ENCODE measurements at places on chromosomes 6 and 20. TPM values are rescaled to one million over a fixed set of nuclear protein-coding genes. Genes with fewer than 3 reads are reported as not detected.

DNA sequence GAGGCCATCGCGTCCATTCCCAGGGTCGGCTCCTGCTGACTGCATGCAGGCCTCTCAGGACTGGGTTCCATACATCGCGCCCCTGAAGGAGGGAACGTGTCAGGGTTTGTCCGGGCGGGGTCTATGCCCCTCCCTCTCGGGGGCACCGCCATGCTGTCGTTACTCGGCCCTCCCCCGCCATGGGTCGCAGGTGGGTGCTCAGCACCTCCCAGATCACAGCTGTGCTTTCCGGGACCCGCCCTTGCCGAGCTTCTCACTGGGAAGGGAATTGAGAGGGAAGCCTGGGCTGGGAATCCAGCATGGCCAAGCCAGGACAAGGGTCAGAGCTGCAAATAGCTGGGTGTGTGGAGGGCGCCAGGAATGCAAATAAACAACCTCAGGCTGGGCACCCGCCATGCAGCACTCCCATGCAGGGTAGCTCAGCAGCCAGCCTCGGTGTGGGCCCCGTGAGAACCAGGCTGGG is at the start of gene FRMD1:
Gene FRMD1, minus strand, starts transcription at position 270 of the 463 bp plus-strand sequence. Its CDS starts 118 bp downstream, at position 152.
- no peaks in the 10 kb centered on the region for H3K27me3 ChIP-seq
- no peaks in the 10 kb centered on the region for H3K4me1 ChIP-seq
- no peak within 1 kb of the TSS for H3K27ac ChIP-seq
- no peaks in the 10 kb centered on the region for H3K36me3 ChIP-seq
- H3K4me3 ChIP-seq, result no peak within 1 kb of the TSS
- no peak for DNase-seq

DNA sequence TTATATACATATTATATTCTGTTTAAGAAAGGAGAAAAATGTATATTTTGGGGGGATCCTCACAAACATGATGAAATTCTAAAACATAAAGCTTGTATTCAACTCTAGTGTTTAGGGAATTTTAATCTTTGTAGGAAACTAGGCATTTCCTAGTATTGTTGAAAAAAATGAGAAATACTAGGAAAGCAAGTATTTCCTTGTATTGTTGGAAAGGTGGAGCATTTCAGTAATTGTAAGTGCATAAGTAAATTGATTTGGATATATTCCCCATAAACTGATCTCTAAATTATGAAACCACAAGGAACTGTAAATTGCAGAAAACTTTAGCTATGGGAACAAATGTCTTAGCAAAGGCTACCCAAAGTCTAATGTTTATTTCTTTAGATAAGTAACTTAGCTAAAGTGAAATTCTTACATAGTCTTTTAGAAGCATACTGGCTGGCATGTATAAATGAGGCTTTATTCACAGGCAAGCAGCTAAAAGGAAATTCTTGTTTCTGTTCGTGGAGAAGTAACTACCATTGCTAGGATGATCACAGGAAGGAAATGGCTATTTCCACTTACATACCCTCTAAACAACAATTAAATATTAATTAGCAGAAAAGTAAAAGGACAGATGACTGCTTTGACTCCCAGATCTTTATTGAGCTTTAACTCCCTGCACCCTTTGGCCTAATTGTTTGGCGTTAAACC is 19.9 kb upstream of the NRN1 start:
- H3K4me3 ChIP-seq, result no peak overlapping the region
- no peaks in the 10 kb centered on the region for H3K4me1 ChIP-seq
- no peak for DNase-seq
- H3K27me3 ChIP-seq, result no peaks in the 10 kb centered on the region
- H3K27ac ChIP-seq, result no peak overlapping the region

The FAXC gene
- total RNA-seq, result not detected

DNA sequence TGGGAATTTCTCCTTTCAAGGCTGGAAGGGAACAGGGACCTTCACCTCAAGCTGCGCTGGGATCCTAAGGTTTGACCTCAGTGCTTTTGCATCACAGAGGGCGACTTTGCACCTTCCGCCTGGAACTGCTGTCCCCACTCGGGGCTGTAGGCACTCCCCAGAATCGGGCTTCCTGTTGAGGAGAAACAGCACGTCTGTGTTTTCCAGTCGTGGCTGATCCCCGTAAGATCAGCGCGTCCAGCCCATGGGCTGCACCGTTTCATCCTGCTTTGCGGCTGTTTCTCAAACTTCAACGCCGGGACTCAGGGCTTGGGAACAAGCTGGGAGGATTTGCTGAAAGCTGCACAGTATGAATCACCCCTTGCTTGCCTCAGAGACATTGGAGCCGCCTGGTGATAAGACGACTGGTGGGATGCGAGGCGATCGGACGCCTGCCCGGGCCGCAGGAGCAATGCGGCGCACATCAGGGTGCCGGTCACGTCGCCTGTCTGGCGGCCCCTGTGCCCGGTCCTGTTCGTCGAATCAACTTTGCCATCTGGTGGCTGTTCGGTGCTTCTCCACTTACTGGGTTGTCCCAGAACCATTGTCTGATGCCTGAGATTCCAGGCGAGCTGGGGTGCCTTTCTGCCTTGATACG is 53.6 kb upstream of the FRMD1 start:
- no peak overlapping the region for H3K4me3 ChIP-seq
- no peaks in the 10 kb centered on the region for H3K4me1 ChIP-seq

DNA sequence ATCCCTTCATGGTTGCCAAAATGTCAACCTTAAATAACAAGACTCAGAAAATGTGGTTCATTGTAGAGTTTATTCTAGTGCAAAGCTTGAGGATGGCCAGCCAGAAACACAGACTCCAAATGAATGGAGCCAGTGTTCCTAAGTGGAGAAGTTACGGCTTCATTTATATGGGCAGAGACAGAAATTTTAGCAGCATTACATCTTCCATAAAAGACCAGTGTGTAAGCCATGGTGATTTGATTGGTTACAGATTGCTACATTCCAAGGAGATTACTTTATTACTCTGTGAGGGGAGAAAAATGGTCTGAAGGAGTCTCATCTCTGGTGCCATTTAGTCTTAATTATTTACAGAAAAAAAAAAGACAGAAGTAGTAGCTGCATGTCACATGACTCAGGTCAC is 97.8 kb downstream of the OTOR start:
- H3K4me1 ChIP-seq, result no peaks in the 10 kb centered on the region
- DNase-seq, result no peak
- no peaks in the 10 kb centered on the region for H3K36me3 ChIP-seq
- no peaks in the 10 kb centered on the region for H3K27me3 ChIP-seq
- H3K27ac ChIP-seq, result no peak overlapping the region

The SYCP2L gene
- 0.11 TPM for total RNA-seq

- H3K4me3 ChIP-seq, result no peak overlapping the region
- H3K36me3 ChIP-seq, result no peaks in the 10 kb centered on the region
- peaks cover 66% of the 10 kb centered on the region for H3K4me1 ChIP-seq
- peak overlapping the region; percentile 79 for H3K27ac ChIP-seq
- no peak for DNase-seq
- no peaks in the 10 kb centered on the region for H3K27me3 ChIP-seq
These were observed 202.1 kb upstream of the PRDM1 start for GRCh38 chr6:105884011-105884410.

The TIAM2 gene
- 4.4 TPM for total RNA-seq

The SAMD5 gene
- not detected for total RNA-seq

GRCh38 chr6:41058783-41059181 is 5.8 kb downstream of the APOBEC2 start:
- no peak overlapping the region for H3K27ac ChIP-seq
- no peaks in the 10 kb centered on the region for H3K4me1 ChIP-seq
- H3K4me3 ChIP-seq, result no peak overlapping the region
- H3K36me3 ChIP-seq, result no peaks in the 10 kb centered on the region

GRCh38 chr6:10882657-10883171 is 873 bp upstream of the GCM2 start:
- no peak overlapping the region for H3K27ac ChIP-seq
- H3K27me3 ChIP-seq, result no peaks in the 10 kb centered on the region
- DNase-seq, result no peak
- H3K4me3 ChIP-seq, result no peak overlapping the region
- H3K4me1 ChIP-seq, result no peaks in the 10 kb centered on the region
- no peaks in the 10 kb centered on the region for H3K36me3 ChIP-seq

GRCh38 chr20:42366626-42367025 is 748.4 kb upstream of the CHD6 start:
- peak; percentile 41 for DNase-seq
- peaks cover 24% of the 10 kb centered on the region for H3K4me1 ChIP-seq
- H3K27me3 ChIP-seq, result no peaks in the 10 kb centered on the region
- no peak overlapping the region for H3K4me3 ChIP-seq

The MCHR2 gene
- not detected for total RNA-seq

GRCh38 chr20:33005132-33005566 is 916 bp upstream of the SUN5 start:
- H3K4me1 ChIP-seq, result no peaks in the 10 kb centered on the region
- peak; percentile 77 for DNase-seq
- H3K4me3 ChIP-seq, result no peak overlapping the region
- H3K36me3 ChIP-seq, result no peaks in the 10 kb centered on the region
- H3K27me3 ChIP-seq, result no peaks in the 10 kb centered on the region
- no peak overlapping the region for H3K27ac ChIP-seq

The GDAP1L1 gene
- 0.89 TPM for total RNA-seq

DNA sequence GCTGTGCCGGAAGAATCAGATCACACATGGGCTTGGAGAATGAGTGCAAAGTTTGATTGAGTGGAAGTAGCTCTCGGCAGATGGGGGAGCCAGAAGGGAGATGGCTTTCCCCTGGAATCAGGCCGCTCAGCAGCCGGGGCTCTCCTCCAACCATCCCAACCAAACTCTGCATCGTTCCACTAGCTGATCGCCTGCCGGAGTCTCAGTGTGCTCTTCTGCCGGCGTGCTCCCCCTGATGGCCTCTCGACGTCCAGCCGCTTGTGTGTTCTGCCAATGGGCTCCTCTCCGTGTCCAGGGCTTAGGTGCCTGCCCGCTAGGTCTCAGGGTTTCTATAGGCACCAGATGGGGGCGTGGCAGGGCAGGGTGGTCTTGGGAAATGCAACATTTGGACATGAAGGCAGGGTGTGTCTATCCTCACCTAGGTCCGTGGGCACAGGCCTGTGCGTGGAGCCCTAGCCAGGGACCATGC is 4.9 kb upstream of the BIRC7 start:
- H3K27me3 ChIP-seq, result no peaks in the 10 kb centered on the region
- DNase-seq, result no peak
- no peaks in the 10 kb centered on the region for H3K36me3 ChIP-seq
- H3K4me1 ChIP-seq, result peaks cover 9% of the 10 kb centered on the region

- H3K4me1 ChIP-seq, result no peaks in the 10 kb centered on the region
- no peaks in the 10 kb centered on the region for H3K27me3 ChIP-seq
- no peak overlapping the region for H3K4me3 ChIP-seq
- H3K36me3 ChIP-seq, result no peaks in the 10 kb centered on the region
These were observed 65.1 kb downstream of the PFDN4 start for GRCh38 chr20:54272901-54273488.

- H3K4me1 ChIP-seq, result no peaks in the 10 kb centered on the region
- H3K27ac ChIP-seq, result no peak overlapping the region
- no peak overlapping the region for H3K4me3 ChIP-seq
- DNase-seq, result no peak
These were observed 380.3 kb downstream of the PREX1 start for GRCh38 chr20:48447456-48447855.

The COL20A1 gene
- 3.1 TPM for total RNA-seq

DNA sequence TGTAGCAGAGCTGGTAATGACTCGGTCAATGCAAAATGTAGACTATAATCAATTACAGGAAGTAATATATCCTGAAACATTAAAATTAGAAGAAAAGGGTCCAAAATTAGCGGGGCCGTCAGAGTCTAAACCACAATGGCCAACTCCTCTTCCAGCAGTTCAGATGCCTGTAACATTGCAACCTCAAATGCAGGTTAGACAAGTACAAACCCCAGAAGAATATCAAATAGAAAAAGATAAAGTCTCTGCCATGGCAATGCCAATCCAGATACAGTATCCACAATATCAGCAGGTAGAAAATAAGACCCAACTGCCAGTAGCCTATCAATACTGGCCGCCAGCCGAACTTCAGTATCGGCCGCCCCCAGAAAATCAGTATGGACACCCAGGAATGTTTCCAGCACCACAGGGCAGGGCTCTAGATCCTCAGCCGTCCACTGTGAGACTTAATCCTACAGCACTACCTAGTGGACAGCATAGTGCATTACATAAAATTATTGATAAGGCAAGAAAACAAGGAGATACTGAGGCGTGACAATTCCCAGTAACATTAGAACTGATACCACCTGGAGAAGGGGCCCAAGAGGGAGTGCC is 158.4 kb downstream of the GPX5 start:
- H3K36me3 ChIP-seq, result no peaks in the 10 kb centered on the region
- H3K4me3 ChIP-seq, result no peak overlapping the region
- peaks cover 7% of the 10 kb centered on the region for H3K4me1 ChIP-seq
- no peak overlapping the region for H3K27ac ChIP-seq
- peak; percentile 70 for DNase-seq

- no peak overlapping the region for H3K27ac ChIP-seq
- no peak for DNase-seq
These were observed 818.0 kb downstream of the MAFB start for GRCh38 chr20:39871013-39871412.

Data from Karpas-422 (cell line).